ENCODE measurements at places on chromosomes 16 and 17. TPM values are rescaled to one million over a fixed set of nuclear protein-coding genes. Genes with fewer than 3 reads are reported as not detected.

The ABCA10 gene
- total RNA-seq = 3.8 TPM

The SLC12A3 gene
- total RNA-seq = 0.34 TPM

The GABARAP gene
- total RNA-seq = 617 TPM

The NPIPA5 gene
- 1.0 TPM for total RNA-seq

The CCR7 gene
- total RNA-seq = 0.82 TPM

The C16orf82 gene
- total RNA-seq = 0.17 TPM

The KRTAP2-2 gene
- not detected for total RNA-seq

The ABCC12 gene
- 0.33 TPM for total RNA-seq

The FOXJ1 gene
- 3.6 TPM for total RNA-seq

The NECAB2 gene
- 0.63 TPM for total RNA-seq

The KCNJ12 gene
- total RNA-seq = 0.85 TPM

The ELOB gene
- total RNA-seq = 282 TPM

The MEOX1 gene
- not detected for total RNA-seq

The ADAP2 gene
- total RNA-seq = 1.1 TPM

The SULT1A1 gene
- total RNA-seq = 0.52 TPM

The UBALD2 gene
- total RNA-seq = 16.5 TPM

The RAB26 gene
- 16.2 TPM for total RNA-seq

The CHST6 gene
- total RNA-seq = 0.52 TPM

The GRAP gene
- 0.65 TPM for total RNA-seq

The G6PC1 gene
- 0.47 TPM for total RNA-seq

The KRT40 gene
- total RNA-seq = not detected

The SRSF1 gene
- total RNA-seq = 166 TPM

The RNF157 gene
- 22.5 TPM for total RNA-seq

The PRR29 gene
- total RNA-seq = 31.6 TPM

The VMO1 gene
- not detected for total RNA-seq

The NLRC3 gene
- total RNA-seq = 1.8 TPM

The ZNF624 gene
- total RNA-seq = 7.2 TPM

The GIT1 gene
- 30.4 TPM for total RNA-seq

The PRSS33 gene
- total RNA-seq = not detected

The DYNLL2 gene
- 36.0 TPM for total RNA-seq

The KRT31 gene
- not detected for total RNA-seq

The GUCY2D gene
- 1.00 TPM for total RNA-seq

The ZSCAN10 gene
- 0.22 TPM for total RNA-seq

The RRAD gene
- 2.0 TPM for total RNA-seq

The UNK gene
- total RNA-seq = 16.5 TPM

The C16orf92 gene
- total RNA-seq = 0.73 TPM

The SLC9A5 gene
- 1.5 TPM for total RNA-seq

The KCNH6 gene
- 0.29 TPM for total RNA-seq

The ALDOC gene
- total RNA-seq = 110 TPM

The PIK3R5 gene
- 1.7 TPM for total RNA-seq

The EVPLL gene
- not detected for total RNA-seq

The RASD1 gene
- 0.59 TPM for total RNA-seq

The TBC1D3B gene
- total RNA-seq = 1.4 TPM

The TBC1D3D gene
- 0.23 TPM for total RNA-seq

The CHRNE gene
- 0.21 TPM for total RNA-seq

The SBK1 gene
- total RNA-seq = 24.2 TPM

The TOX3 gene
- total RNA-seq = 20.0 TPM

The SPATA22 gene
- total RNA-seq = not detected

The OR1F1 gene
- total RNA-seq = 0.79 TPM

The SLC5A2 gene
- total RNA-seq = 0.75 TPM

The KDM8 gene
- total RNA-seq = 3.6 TPM

The SPATA32 gene
- not detected for total RNA-seq

The MT1B gene
- total RNA-seq = not detected

The PARD6A gene
- total RNA-seq = not detected

The MEIOB gene
- total RNA-seq = 2.1 TPM

The CSF3 gene
- total RNA-seq = 2.2 TPM

The KRTAP4-4 gene
- total RNA-seq = 0.44 TPM

The CFAP52 gene
- 0.54 TPM for total RNA-seq

The PLCG2 gene
- 1.1 TPM for total RNA-seq

The KRTAP9-8 gene
- not detected for total RNA-seq

All from motor neuron (in vitro differentiated cells).